ENCODE measurements at places on chromosomes 12 and 14. TPM values are rescaled to one million over a fixed set of nuclear protein-coding genes. Genes with fewer than 3 reads are reported as not detected.

GRCh38 chr12:42957136-42957535 lies 367.6 kb upstream of the PRICKLE1 start:
- DNase-seq, result no peak

DNA sequence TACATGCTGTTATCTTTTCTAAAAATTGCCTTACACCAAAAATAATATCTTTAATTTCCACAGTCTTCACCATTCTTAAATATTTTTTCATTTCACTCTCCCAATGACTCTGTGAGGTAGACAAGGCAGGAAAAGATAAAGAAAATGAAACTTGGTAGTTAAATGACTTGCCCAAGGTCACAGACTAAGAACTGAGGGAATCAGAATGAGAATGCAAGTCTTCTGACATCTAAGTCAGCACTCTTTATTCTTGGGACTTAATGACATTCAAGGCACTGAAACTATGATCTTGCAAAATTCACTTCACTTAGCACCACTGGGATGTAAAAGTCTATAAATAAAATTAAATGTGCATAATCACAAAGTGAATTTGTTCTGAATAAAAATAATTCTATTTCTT lies 104.5 kb downstream of the SLC2A13 start:
- no peak for DNase-seq

GRCh38 chr14:35034440-35034833 lies 11.6 kb upstream of the FAM177A1 start:
- DNase-seq, result no peak

DNA sequence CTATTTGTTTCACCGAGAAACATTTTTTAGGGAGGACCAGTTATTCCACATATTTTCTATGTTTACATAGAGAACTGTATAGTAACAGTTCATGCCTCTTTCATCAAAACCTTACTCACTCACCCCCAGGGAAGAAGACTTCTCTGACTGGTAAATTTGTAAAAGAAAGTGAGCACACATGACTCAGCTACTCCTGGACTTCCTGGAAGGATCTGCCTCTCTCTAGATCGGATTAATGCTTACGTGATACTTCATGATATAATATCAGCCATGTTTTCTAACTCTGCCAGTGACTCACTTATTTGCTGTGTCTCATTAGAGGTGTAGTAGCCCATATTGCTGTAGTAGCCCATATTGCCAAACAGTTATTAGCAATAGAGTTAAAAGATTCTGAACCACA lies 494.3 kb upstream of the ATXN7L3B start:
- no peak for DNase-seq

GRCh38 chr12:91126516-91126915 lies 15.2 kb upstream of the LUM start:
- no peak for DNase-seq

DNA sequence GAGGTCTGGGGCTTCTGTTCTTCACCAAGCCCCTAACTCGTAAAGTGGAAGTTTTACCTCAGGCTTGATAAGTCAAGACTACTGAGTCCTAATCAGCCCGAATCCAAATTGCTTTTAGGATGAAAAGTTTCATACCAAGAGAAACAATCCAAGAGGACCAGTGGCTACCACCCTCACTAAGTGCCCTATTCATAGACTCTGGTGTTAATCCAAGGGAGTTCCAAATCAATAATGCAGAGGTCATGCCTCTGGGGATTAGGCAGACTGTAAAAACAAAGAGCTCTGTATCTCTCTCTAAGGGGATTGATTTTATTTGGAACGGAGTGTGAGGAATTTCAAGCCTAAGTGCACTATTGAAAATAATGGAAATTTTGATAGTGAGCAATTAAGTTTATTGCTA lies 76.3 kb upstream of the LMNTD1 start:
- DNase-seq, result no peak

GRCh38 chr12:79358716-79359300 lies 332.0 kb downstream of the PAWR start:
- no peak for DNase-seq

DNA sequence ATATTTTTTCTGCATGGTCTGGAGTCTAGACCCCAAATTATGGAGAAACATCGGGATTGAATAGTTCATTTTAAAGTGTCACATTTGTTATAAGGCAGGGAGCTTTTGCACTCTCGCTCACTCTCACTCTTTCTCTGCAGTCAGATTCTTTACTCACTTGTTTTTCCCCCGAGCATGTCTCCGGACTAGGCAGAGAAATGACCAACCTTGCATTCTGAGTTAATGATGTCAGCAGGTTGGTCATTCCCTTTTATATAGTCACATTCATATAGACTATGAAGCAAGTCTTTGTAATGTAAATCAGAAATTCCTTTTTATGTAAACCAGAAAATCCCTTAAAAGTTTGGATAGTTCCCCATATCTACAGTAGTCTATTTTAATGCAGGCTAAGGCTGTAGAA lies 4.1 kb downstream of the C12orf75 start:
- no peak for DNase-seq

DNA sequence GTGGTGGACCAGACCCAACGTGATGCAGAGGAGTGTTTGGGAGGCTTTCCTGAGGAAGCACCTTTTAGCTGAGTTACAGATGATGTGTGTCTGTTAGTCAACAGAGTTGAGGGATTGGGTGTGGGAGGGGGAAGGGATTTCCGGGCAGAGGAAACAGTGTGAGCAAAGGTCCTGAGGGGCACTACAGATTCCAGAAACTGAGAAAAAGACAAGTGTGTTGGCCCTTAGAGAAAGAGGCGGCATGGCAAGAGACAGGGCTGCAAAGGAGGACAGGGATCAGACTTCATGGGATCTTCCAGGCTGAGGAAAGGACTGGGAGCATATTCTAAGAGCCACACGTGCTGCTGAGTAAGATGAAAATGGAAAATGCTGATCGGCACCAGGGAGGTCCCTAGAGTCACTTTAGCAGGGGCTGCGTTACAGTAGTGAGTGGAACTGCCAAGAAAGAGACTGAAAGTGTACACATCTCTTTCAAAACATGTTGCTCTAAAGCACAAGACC lies 9.4 kb upstream of the RPS6KL1 start:
- DNase-seq, result no peak

- DNase-seq, result no peak
Measured at GRCh38 chr14:105761842-105762241, 235.5 kb downstream of the TMEM121 start.

DNA sequence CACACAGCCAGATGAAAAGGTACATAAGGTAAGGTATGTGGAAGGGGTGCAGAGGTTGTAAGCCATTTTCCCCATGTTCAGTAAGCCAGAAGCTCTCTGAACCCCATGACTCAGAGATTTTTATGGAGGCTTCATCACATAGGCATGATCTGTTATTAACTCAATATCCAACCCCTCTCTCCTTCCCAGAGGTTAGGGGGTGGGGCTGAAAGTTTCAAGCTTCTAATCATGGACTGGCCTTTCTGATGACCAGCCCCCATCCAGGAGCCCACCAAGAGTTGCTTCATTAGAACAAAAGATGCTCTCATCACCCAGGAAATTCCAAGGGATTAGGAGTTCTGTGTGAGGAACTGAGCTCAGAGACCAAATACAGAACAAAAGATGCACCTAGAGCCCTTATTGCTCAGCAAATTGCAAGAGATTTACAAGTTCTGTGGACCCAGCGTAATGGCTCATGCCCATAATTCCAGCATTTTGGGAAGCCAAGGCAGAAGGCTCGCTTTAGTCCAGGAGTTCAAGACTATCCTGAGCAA lies 103.2 kb upstream of the DAAM1 start:
- no peak for DNase-seq

DNA sequence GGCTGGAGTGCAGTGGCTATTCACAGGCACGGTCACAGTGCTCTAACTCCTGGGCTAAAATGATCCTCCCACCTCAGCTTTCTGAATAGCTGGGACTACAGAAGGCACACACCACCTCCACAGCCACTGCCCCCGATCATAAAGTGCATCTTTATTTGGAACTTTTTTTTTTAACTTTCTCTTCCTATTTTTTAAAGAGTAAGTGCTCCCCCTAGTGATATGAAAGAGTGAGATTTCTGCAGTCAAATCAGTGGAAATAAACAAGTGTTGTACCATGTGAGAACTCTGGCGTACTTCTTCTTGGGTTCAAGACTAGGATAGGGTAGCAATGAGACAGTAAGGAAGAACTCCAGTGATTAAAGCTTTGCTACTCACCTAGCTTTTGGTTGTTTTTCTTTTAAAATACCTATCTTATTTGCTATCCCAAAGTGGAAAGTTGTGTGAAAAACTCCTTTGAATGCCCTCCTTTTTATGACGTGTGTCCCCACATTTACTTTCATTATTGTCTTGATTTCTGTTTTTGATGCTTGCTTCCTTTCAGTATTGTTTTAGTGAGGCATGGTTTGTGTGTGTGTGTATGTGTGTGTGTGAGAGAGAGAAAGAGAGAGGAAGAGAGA lies 6.6 kb downstream of the PPP4R4 start:
- DNase-seq, result no peak

DNA sequence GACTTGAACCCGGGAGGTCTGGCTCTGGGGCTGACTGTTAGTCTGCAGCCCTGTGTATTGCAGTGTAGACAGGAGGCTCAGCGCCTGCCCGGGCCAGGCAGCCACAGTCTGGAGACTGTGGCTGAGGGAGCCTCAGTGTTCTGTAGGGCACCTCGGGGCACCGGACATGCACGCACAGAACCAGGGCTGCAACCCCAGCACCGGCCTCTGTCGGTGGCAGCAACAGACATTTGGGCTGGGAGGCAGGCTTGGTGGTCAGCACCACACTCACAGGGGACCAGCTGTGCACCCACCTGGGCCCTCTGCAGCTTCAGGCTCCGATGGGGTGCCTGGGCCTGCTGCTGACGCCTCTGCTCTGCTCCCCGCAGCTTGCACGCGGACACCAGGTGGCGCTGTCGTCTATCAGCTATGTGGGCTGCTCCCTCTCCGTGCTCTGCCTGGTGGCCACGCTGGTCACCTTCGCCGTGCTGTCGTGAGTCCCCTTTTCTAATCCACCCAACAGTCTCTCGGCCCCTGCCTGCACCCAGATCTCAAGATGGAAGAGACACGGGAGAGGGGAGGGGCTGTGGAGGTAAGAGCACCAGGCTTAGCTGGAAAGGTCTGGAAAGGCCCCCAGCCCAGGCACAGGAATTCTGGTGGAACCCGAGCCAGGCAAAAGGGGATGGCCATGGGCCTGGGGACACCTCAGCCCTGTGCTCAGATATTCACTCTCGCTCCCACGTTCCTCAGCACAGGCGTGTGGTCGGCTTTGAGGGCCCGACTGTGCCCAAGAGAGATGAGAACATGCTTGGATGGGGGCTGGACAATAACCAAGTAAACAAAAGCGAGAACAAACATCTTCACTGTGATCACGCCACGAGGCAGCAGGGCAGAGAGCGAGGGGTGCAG lies 151.0 kb downstream of the ADGRD1 start:
- DNase-seq, result peak; percentile 91

GRCh38 chr14:37594971-37595808 lies at the start of the genes FOXA1 and TTC6:
Gene FOXA1, minus strand, starts transcription at chr14:37595249. Its CDS starts 277 bp downstream, at chr14:37594972.
Gene TTC6, plus strand, starts transcription at chr14:37595629. Its CDS starts 26,436 bp downstream, at chr14:37622065.
- no peak for DNase-seq

GRCh38 chr12:102797528-102797927 lies 119.5 kb downstream of the PAH start:
- DNase-seq, result no peak

- no peak for DNase-seq
Measured at GRCh38 chr12:99005601-99006000, 360.5 kb downstream of the APAF1 start.

- no peak for DNase-seq
Measured at GRCh38 chr12:121827351-121828099, 23.7 kb downstream of the SETD1B start.

- DNase-seq, result no peak
Measured at GRCh38 chr12:104825408-104825807, 132.7 kb downstream of the SLC41A2 start.

- DNase-seq, result no peak
Measured at GRCh38 chr12:273382-273781, 10.7 kb upstream of the SLC6A13 start.

GRCh38 chr14:69980457-69981425 lies 101.5 kb downstream of the SMOC1 start:
- no peak for DNase-seq

DNA sequence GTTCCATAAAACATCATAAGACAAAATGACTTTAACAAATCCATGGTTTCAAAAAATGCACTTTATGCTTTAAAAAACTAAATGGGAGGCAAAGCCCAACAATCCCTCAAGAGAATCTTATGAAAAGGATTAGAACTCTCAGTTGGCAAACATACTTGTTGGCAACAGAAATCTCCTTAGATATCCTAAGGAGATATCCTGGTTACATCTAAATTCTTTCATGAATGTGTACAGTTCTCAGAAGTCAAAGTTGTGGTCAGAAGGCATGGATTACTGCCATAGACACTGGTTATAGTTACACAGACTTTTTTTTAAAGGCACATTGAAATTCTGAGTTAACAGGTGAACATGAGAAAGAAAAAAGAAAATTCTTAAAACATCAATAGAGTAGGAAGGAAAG lies 17.5 kb upstream of the ISM2 start:
- no peak for DNase-seq

DNA sequence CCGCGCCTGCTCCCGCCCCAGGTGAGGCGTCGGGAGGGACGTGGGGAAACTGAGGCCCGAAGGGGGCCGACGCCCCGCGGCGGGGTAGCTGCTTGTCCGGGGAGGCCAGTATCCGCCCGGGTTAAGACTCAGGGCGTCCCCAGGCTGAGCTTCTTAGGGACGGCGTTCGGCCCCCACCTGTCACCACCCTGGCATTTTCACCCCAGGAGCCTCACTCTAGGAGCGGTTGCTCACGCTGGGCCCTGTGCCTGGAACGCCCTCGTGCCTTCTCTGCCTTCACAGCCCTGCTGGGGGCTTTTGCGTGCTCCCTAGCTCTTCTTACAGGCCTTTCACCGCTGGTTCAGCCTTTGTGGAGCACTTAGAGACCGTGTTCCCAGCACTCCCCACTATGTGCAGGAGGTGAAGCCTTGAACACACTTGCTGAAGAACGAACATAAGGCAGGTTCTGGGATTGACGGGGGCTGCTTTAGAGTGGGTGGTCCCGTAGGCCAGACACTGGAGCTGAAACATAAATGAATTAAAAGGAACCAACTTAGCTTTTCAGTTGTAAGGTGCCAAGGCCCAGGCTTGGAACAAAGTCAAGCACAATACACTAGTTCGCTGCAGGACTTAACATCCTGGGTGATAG lies 601 bp downstream of the ZNF839 start:
- peak; percentile 84 for DNase-seq

- DNase-seq, result peak; percentile 43
Measured at GRCh38 chr14:94124582-94125377, 4.6 kb downstream of the IFI27L2 start.

TNS2 gene
- 111 TPM for total RNA-seq

TMPO gene
- 49.6 TPM for total RNA-seq

NFE2 gene
- total RNA-seq, result not detected

MMP17 gene
- 2.7 TPM for total RNA-seq

FKBP3 gene
- 68.0 TPM for total RNA-seq

RPS6KL1 gene
- total RNA-seq, result 11.1 TPM

TAS2R31 gene
- total RNA-seq, result 6.1 TPM

HCAR3 gene
- total RNA-seq, result not detected

NPFF gene
- total RNA-seq, result not detected

TGFB3 gene
- total RNA-seq, result 44.0 TPM

LGR5 gene
- total RNA-seq, result 0.36 TPM

ZNF891 gene
- 6.1 TPM for total RNA-seq

Measured in sigmoid colon (tissue), 7 donors.